ENCODE measurements at places on chromosomes 1 and 21. TPM values are rescaled to one million over a fixed set of nuclear protein-coding genes. Genes with fewer than 3 reads are reported as not detected.

GRCh38 chr1:44645476-44646244 lies 28.6 kb downstream of the TMEM53 start:
- no peak for DNase-seq

- no peak for DNase-seq
Measured at GRCh38 chr1:159879977-159880376, 17.5 kb upstream of the VSIG8 start.

DNA sequence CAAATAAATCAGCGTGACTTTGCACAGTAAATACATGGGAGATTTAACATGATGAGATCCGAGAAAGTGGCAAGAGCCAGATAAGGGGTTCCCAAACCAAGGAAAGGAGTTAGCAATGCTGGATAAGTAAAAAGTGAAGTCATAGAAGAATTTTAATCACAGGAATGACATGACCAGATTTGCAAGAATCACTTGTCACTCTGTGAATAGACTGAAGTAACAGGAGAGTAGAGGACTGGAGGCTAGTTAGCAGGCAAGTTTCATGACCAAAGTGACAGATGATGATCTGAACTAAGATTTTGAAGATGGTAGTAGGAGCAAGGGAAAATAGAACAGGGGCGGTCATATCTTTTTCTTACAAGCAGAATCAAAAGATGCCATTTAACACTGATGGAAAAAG lies 8.4 kb downstream of the CFH start:
- no peak for DNase-seq

CELA2A gene
- total RNA-seq = not detected

H3-3A gene
- total RNA-seq = 505 TPM

SPRR3 gene
- not detected for total RNA-seq

All from osteocyte (in vitro differentiated cells).